ENCODE measurements at places on chromosomes 5 and 9.
A peak's percentile ranks its signal among the peaks of the same experiment; 100 is the strongest.

GRCh38 chr9:6441269-6441668 is 28.3 kb downstream of the UHRF2 start:
- no peak for DNase-seq

- peak; percentile 16 for DNase-seq
Observed at GRCh38 chr5:31888564-31888963, 249.6 kb downstream of the PDZD2 start.

DNA sequence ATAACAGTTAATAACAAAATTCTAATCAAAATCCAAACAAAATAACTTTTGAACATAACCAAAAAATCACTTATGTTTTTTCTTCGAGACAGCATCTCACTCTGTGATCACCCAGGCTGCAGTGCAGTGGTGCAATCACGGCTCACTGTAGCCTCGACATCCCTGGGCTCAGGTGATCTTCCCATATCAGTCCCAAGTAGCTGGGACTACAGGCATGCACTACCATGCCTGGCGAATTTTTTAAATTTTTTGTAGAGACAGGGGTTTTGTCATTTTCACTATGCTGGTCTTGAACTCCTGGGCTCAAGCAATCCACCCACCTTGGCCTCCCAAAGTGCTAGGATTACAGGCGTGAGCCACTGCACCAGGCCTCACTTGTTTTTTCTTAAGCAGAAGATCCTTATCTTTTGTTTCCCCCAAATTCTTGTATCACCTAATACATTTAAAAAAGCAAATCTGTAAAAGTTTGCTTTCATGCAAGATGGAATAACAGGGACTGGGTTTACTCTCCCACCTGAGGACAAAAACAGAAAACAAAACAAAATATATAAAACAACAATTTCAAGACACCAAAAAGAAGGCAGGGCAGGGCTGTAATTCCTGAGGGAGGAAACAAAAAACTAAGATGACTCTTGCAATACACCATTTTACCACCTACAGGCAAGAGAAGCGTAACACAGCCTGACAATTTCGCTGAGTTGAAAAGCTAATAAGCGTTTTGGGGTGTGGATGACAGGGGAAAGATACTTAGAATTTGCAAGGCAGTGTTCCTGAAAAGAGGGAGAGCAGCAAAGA is 71.4 kb downstream of the RAPGEF6 start:
- no peak for DNase-seq

- no peak for DNase-seq
Observed at GRCh38 chr5:125293726-125294125, 547.3 kb upstream of the ZNF608 start.

- DNase-seq: no peak
Observed at GRCh38 chr9:97969014-97969413, 14.1 kb upstream of the ANP32B start.

Data from mesenteric fat pad (tissue), 1 donor.